CD4-positive, alpha-beta T cell treated with Interleukin-6 for 4 hours (primary cell): ENCODE measurements at places on chromosomes 11 and 22.

GRCh38 chr11:44269369-44270351 is 40.3 kb downstream of the ALX4 start:
- no peak for DNase-seq

- DNase-seq, result no peak
These were observed 11.1 kb downstream of the OR5A2 start for GRCh38 chr11:59415111-59415510.

DNA sequence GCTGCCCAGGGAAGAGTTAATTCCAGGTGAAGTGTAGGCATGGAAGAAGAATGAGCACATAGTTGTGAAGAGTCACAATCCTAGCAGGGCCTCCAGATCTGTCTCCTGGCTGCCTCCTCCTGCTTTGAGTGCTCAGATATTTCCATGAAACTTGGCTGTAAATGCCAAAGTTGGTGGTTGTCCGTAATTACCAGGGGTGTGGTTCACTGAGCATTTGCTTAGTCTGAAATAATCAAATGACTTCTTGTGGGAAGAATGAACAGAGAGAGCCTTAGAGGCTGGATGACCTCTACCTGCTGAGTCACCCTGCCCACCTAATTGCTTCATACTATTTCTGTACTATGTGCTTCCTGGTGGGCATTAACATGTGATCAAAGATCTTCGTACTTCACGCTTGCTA is 50.9 kb downstream of the APIP start:
- no peak for DNase-seq

DNA sequence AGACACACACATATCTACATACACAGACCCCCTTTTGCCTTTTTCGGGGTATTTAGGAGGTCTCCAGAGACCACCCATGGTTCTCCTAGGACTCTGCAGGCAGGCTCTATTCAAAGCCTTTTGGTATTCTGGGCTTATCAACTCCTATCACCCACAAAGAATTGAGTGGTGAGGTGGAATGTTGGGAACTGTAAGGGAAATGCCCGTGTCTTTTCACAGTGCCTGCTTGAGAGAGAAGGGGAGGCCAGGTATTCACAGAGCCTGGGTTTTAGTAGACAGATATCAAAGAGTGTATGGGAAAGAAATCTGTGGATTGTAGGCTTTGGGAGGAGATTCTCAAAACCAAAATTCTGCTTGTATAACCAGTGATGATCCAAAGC is 44.0 kb upstream of the CSNK2A3 start:
- DNase-seq, result no peak

GRCh38 chr22:41989246-41989645 is 9.3 kb upstream of the WBP2NL start:
- DNase-seq, result no peak

- no peak for DNase-seq
These were observed 288.5 kb downstream of the MN1 start for GRCh38 chr22:27513021-27513420.

- no peak for DNase-seq
These were observed 42.0 kb upstream of the TENM4 start for GRCh38 chr11:79482800-79483199.

- no peak for DNase-seq
These were observed 4.7 kb downstream of the UCP2 start for GRCh38 chr11:73977856-73978519.

GRCh38 chr11:33651990-33652389 is 48.6 kb downstream of the C11orf91 start:
- no peak for DNase-seq

GRCh38 chr11:77672264-77672663 is 34.7 kb upstream of the CLNS1A start:
- no peak for DNase-seq

- DNase-seq, result no peak
These were observed 34.2 kb upstream of the NRIP3 start for GRCh38 chr11:9037963-9038362.

DNA sequence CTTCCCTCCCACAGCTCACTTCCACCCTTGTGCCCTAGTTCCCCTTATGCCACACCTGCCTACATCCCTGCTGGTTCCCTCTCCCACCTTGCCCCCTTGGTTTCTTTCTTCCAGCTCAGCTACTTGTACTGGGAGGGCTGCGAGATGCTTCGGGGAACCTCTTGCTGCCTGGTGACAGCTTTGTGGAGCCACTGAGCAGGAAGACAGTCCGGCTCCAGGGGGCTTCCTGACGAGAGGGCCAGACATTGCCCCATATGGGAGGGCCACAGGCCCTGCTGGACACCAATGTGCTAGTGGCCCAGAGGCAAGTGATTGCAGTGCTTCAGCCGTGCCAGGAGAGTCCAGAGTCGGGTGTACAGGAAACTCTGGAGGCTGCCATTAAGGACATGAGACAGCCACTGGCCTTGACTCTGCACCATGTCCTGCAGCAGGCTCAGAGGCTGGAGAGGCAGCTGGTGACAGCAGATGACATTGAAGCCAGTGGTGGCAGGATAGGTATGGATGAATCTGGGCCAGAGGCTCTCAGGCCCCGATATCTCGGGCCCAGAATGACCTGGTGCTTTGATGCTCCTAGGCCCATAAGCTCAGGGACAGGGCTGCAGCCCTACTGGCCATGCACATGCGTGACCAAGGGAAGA is 54.3 kb downstream of the BTG4 start:
- no peak for DNase-seq

DNA sequence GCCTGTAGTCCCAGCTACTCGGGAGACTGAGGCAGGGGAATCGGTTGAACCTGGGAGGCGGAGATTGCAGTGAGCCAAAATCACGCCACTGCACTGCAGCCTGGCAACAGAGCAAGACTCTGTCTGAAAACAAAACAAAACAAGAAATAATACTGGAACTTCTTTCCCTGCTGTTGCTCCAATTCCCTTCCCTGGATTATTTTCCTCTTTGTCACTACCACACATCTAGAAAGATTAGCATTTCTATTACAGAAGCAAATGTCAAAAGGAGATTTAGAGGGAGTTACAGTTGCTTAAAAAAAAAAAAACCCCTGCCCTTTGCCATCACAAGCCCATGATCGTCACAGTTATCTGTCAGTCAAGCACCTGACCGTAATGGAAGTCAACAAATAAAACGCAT is 17.7 kb upstream of the SCGB1D1 start:
- DNase-seq, result no peak
